ENCODE measurements at places on chromosomes 5 and 9.

DNA sequence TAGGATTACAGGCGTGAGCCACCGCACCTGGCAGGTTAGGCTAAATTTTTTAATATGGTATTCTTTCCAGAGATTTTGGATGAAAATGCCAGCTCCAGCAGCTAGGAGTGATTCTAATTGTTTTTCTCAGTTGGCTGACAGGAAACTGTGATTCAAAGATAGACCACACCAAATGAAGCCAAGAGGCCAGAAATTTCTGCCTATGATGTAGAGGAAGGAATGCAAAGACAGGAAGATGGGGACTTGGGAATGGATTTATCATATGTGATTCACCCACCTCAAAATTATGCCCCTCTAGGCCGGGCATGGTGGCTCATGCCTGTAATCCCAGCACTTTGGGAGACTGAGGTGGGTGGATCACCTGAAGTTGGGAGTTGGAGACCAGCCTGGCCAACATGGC is 53.3 kb downstream of the UGCG start:
- DNase-seq, result no peak

DNA sequence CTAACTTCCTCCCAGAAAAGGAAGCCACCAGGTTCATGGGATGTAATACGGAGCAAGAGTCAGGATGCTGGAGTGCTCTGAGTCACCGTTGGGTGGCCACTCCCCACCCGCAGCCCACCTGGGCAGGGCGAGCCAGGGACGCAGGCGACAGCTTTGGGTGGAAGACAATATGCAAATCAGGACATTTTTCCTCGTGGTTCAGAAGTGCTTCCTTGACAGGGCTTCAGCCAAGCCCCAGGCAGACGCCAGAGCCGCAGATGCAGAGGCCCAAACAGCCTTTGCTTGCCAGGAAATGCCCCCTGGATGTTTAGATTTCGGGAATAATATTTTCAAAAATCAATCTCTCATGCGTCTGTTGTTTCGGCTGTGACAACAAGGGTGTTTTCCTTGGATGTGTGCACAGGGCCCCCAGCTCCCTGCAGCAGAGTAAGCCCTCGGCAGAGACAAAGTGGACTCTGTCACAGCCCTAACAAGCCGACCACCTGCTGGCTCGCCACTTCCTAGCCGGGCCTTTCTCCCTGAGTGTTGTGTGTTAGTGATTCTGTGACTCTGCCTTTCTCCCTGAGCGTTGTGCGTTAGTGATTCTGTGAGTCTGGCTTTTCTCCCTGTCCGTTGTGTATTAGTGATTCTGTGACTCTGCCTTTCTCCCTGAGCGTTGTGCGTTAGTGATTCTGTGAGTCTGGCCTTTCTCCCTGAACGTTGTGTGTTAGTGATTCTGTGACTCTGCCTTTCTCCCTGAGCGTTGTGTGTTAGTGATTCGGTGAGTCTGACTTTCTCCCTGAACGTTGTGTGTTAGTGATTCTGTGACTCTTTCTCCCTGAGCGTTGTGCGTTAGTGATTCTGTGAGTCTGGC is 11.8 kb upstream of the SLC9A3 start:
- DNase-seq, result no peak

DNA sequence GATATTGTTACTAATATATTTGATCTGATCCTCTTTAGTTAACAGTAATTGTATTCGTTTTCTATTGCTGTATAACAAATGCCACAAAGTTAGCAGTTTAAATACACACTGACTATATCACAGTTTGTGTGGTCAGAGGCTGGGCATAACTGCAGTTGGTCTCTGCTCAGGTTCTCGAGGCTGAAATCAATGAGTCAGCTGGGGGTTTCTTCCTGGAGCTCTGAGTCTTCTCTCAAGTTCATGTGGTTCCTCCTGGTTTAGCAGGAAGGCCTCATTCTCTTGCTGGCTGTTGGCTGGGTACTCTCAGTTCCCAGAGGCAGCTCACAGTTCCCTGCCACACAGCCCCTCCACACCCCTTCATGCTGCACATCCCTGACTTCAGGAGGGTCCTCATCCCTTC is 20.7 kb downstream of the COL23A1 start:
- no peak for DNase-seq

GRCh38 chr5:74622122-74622521 is 18.4 kb downstream of the ENC1 start:
- no peak for DNase-seq

DNA sequence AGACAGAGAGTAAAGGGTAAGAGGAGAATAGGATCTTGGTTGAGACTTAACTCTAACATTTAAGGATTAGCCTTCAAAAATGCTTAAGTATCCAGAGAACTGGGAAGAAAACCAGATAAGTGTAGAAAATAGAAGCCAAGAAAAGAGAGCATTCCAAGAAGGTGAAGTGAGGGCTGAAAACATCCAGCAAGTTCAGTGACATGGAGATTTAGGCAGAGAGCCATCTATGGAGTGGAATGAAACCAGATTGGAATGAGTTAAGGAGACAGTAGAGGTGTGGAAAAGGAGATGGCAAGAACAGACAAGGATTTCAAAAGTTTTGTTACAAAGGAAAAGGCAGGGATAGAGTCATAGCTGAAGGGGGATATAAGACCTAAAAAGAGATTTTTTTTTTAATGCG is 188.1 kb downstream of the TRPM3 start:
- no peak for DNase-seq

GRCh38 chr5:180603076-180603594 is 11.8 kb upstream of the SCGB3A1 start:
- DNase-seq, result no peak

- DNase-seq, result no peak
Observed at GRCh38 chr5:109479260-109479860, 69.6 kb upstream of the PJA2 start.

GRCh38 chr5:113089653-113090335 is 113.2 kb downstream of the DCP2 start:
- DNase-seq, result no peak

- DNase-seq, result no peak
Observed at GRCh38 chr5:125011419-125011818, 265.0 kb upstream of the ZNF608 start.

DNA sequence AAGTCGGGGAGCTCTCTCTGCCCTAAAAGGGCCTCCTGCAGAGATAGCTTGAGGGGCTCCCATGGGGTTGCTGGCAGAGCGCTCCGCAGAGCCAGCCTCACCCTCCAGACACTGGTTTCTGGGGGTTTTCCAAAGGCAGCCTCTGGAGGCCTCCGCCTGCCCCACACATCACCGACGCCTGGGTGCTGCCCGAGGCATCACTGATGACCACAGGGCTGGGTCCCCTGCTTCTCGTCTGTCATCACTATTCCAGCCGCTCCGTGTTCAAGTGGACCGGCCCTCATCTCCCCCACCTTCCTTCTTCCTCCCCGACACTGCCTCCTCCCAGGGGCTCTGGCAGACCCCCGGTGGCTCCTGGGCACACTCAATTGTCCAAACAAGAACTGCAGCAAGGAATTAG is 64.1 kb upstream of the IRX4 start:
- no peak for DNase-seq

DNA sequence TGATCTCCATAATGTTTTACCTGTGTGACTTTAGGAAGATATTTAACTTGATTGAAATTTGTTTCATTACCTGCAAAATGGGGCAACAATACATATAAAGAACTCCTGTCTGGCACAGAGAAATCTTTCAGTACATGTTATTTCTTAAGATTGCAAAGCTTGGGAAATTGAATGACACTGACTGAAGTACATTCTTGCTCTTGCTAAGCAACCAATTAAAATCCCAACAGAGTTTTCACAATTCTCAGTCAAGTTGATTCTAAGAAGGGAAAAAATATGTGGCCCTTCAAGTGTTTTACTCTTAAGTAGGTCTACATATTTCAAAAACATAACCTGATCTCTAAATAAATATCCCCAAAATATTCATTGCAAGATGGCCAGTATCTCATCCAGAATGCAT is 2187.0 kb upstream of the ACO1 start:
- DNase-seq, result no peak

- DNase-seq, result no peak
Observed at GRCh38 chr5:171924493-171925122, 81.8 kb downstream of the FBXW11 start.

GRCh38 chr9:136865768-136866103 is 372 bp downstream of the EDF1 start:
- DNase-seq, result peak; percentile 48

Data from GM12891 (cell line).